Activated CD4-positive, alpha-beta T cell treated with anti-CD3 and anti-CD28 coated beads, Interleukin-2, Interleukin-6, amounts not matched to agents 100 ng/mL and 50 ng/mL, durations not matched to agents 16 hours and 8 hours (primary cell): ENCODE measurements at places on chromosomes 5 and 9.

GRCh38 chr5:14483504-14484157 lies 98.0 kb upstream of the OTULINL start:
- no peak for DNase-seq

GRCh38 chr9:83023151-83023550 lies 39.8 kb downstream of the RASEF start:
- DNase-seq: no peak

- no peak for DNase-seq
Observed at GRCh38 chr9:135146766-135147473, 59.5 kb downstream of the OLFM1 start.

GRCh38 chr5:43309637-43310036 lies 3.6 kb downstream of the HMGCS1 start:
- DNase-seq: no peak

DNA sequence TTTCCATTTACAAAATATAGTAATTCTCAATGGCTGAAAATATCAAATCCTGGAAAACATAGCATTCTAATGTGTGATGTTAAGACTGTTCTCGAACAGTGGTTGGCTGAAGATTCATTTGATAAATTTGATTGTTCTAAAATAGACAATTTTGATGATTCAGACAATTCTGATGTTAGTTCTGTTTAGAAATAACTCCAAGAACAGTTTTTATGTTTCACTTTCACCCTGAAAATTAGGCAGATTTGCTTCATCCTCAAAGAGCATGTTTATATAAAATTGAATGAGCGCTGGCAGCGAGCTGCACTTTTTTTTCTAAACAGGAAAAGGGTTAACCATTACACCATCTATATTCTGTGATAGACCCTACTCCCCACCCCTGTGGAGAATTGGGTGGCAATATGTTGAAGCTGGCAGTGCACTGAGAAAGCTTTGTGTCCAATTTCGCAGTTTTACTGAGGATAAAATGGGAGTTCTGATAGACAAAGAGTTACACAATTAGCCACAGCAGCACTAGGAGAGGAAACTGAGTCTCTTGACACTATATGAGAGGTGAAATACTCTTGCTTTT lies 69.6 kb upstream of the TMED7 start:
- no peak for DNase-seq

DNA sequence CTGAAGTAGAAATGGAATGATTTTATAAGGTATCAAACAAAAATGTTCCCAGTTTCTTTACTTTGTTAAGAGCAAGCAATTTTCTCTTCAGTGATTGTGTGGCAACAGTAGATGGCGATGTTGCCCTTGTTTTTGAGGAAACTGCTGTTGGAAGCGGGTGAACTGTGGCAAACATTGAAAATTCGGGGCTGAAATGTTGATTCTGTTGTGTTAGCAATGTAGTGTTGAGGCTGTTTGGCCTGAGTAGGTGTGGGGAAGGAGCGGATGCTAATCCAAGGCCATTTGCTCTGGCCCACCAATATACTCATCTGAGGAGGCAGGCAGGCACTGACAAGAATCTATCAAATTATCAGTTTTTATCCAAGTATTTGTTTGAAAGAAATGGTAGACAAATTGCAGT lies 129.8 kb downstream of the SLC12A2 start:
- peak; percentile 56 for DNase-seq

GRCh38 chr5:31664566-31664965 lies 25.6 kb downstream of the PDZD2 start:
- DNase-seq: peak; percentile 26

DNA sequence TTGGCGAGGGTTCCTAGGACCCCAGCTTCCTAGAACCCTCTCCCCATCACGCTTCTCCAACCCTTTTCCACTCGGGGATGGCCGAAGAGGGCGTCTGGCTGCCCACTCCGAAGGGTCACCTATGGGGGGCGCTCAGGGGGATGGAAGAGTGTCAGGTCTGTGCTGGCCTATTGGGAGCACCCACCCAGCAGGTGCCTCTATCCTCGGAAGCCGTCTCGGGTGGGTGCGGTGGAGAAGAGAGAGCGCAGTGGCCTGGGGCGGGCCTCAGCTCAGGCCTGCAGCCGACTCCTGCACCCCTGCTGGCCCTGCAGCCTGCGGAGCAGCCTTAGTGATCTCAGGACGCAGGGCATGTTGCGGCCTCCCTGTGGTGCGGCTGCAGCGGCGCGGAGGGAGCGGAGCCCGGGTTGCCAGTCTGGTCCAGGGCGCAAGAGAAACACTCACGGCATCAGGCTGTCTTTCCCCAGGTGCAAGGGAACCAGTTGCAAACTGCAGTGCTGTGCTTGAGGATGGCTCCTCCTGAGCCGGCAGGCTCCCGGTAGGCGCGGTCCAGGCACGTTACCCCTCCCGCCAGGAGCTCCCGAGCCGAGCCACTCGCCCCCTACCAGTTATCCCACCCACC lies 1.5 kb upstream of the IRX2 start:
- no peak for DNase-seq

GRCh38 chr9:124776954-124777648 lies at the start of gene OLFML2A:
Gene OLFML2A (plus strand): TSS chr9:124777133. CDS start chr9:124777271, 138 bp downstream.
- DNase-seq: peak; percentile 20

- DNase-seq: peak; percentile 50
Observed at GRCh38 chr5:54753034-54753433, 232.4 kb downstream of the ESM1 start.

- DNase-seq: no peak
Observed at GRCh38 chr9:114065304-114065703, 12.8 kb downstream of the AMBP start.

- DNase-seq: no peak
Observed at GRCh38 chr9:80437825-80438224, 866.1 kb downstream of the TLE4 start.

- no peak for DNase-seq
Observed at GRCh38 chr5:170721681-170722080, 61.8 kb upstream of the GABRP start.
